Stomach (tissue), 19 donors: ENCODE measurements at places on chromosomes 11 and 22.

DNA sequence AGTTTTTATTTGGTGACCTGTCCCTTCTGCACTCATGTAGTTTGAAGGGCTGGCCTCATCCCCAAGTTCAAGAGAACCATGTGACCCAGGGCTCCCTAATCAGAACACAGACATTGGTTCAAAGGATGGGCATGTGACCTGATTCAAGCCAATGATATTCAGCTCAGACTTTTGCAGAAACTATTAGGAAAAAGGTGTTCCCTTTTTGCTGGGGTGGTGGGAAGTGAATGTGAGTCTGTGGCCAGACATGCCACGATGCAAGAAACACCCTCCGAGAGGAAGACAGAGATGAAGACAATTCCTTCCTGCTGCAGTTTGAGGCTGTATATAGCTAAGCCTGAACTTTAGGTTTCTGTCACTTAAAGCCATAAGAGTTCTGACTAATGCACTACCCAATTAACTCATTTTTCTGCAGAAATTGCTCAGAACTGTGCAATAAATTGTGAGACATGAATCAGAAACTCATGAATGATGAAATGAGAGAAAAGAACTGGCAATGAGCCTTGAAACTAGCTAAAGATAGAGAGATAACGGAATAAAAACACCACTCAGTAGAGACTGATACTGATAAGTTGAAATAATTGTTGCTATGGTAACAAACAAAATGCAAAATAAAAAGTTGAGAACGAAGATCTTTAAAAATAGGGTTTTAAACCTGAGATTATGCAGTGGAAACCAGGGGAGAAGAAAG, 9.2 kb upstream of the MAPK1 start:
- no peak for DNase-seq

GRCh38 chr11:93775289-93775688, 8.8 kb upstream of the MED17 start:
- no peak for DNase-seq

GRCh38 chr22:35575116-35575748, 34.6 kb downstream of the RASD2 start:
- DNase-seq = no peak

GRCh38 chr11:107252429-107253161, 205.0 kb downstream of the CWF19L2 start:
- DNase-seq = no peak

DNA sequence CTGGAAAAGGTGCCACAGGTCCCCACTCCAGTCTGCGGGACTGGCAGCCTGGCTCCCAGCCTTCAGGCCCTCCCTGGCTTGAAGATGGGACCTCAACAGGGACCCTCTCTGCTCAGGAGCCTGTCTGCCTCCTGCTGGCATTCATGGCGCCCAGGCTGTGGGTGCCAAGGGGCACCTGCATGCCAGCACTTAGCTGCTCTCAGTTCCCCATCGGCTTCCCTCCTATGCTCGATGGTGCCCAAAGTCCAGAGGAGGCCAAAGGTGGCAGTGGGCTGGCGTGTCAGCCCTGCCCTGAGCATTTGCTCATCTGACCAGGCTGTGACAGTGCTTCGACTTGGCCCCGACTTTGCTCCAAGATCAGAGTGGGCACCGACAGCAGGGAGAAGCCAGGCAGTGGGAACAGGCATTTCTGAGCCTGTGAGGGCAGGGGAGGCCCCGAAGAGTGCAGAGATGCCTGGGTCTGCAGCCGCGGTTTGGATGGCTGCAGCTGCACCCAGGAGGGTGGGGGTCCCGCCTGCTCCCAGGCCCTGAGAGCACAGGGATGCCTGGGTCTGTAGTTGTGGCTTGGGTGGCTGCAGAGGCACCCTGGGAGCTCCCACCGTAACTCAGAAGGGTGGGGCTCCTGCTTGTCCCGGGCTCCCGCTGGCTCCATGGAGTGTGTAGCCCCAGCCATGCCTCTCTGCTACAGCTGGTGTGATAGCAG, 463.6 kb downstream of the TBC1D22A start:
- DNase-seq = no peak

DNA sequence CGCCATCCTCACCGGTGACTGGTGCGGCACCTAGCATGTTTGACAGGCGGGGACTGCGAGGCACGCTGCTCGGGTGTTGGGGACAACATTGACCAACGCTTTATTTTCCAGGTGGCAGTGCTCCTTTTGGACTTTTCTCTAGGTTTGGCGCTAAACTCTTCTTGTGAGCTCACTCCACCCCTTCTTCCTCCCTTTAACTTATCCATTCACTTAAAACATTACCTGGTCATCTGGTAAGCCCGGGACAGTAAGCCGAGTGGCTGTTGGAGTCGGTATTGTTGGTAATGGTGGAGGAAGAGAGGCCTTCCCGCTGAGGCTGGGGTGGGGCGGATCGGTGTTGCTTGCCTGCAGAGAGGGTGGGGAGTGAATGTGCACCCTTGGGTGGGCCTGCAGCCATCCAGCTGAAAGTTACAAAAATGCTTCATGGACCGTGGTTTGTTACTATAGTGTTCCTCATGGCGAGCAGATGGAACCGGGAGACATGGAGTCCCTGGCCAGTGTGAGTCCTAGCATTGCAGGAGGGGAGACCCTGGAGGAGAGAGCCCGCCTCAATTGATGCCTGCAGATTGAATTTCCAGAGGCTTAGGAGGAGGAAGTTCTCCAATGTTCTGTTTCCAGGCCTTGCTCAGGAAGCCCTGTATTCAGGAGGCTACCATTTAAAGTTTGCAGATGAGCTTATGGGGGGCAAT, 1.1 kb downstream of the NEAT1 start:
- peak; percentile 40 for DNase-seq

- DNase-seq = no peak
Measured at GRCh38 chr11:12164061-12165014, 53.9 kb downstream of the MICAL2 start.

- DNase-seq = no peak
Measured at GRCh38 chr11:134481135-134481534, 69.1 kb upstream of the B3GAT1 start.

DNA sequence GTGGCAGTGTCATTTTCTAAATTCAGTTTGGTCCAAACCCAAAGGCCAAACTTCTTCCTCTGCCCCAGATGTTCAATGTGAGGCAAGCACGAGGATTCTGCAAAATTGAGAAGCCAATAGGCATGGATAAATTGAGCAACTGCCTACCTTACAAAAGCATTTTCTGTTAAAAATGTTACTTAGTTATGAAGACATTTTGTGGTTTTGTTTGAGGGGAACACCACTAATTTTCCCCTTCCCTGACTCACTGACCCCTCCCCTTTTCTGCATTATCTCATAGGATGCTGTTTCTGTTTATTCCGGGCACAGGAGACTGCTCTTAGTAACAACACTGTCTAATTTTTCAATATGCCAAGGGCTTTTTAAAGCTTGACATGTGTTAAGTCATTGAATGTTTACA, 462.8 kb downstream of the INSC start:
- no peak for DNase-seq

DNA sequence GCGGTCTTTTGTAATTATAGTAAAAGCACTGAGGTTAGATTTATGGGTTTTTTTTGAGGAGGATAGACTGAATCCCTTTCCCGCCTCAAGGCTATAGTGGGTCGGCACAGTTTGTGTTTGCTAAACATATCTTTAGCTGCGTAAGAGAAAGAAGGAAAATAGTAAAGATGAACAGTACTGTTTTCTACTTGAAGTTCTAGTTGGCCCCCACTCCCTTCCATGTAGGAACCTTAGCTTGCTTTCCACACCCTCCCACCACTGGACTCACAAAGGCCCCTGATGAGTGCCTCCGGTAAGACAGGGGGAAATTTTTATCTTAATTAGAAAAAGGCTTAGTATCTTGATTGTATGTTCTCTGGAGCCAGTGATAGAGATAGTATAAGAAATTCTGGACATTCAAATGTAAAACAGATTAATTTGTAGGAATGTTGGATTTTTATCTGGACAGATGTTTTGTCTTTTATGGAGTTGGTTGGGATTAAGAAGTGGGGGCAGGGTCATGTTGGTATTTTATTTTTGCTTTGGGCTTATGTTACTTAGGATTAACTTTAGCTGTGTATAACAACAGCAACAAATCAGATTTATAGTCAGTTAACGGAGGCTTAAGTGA, 49.4 kb downstream of the PTPRJ start:
- DNase-seq = no peak

GRCh38 chr11:130436171-130436570, 7.8 kb upstream of the ADAMTS8 start:
- no peak for DNase-seq

GRCh38 chr11:88303037-88303436, 34.5 kb downstream of the CTSC start:
- DNase-seq = no peak

DNA sequence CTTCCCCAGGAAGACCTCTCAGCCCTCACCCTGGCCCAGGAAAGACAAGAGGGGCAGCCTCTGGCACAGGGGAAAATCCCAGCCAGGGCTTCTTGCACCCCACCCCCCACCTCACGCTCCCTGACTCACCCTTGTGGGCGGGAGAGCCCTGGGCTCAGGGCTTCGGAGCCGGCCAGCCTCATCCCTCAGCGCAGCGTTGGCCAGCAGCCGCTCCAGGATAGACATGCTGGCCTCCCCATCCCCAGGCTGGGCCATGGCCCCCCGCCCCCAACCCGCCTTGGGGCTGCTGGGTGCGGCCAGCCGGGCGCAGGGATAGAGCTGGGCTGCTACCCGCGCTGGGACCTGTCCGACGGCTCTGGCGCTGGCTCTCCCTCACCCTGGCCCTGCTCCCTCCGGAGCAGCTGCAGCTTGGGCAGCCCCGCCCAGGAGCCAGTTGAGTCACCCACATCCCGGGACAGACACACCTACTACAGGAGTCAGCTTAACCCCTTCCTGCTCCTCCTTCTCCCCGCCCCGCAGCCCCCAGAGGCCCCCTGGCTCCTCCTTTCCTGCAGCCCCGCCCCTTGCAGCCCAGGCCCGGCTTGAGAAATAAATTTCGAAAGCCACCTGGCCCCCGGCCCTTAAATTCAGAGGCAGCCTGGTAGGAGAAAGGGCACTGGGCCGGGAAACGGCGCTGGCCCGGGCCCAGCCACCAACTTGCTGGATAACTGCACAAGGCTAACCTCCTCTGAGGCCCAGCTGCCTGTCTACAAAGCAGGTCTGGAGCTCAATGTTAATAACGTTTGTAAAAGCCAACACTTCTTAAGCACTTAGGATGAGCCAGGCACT, 13.4 kb downstream of the TNKS1BP1 start:
- DNase-seq = peak; percentile 94

GRCh38 chr22:47600791-47601625, 838.6 kb downstream of the TBC1D22A start:
- DNase-seq = no peak

DNA sequence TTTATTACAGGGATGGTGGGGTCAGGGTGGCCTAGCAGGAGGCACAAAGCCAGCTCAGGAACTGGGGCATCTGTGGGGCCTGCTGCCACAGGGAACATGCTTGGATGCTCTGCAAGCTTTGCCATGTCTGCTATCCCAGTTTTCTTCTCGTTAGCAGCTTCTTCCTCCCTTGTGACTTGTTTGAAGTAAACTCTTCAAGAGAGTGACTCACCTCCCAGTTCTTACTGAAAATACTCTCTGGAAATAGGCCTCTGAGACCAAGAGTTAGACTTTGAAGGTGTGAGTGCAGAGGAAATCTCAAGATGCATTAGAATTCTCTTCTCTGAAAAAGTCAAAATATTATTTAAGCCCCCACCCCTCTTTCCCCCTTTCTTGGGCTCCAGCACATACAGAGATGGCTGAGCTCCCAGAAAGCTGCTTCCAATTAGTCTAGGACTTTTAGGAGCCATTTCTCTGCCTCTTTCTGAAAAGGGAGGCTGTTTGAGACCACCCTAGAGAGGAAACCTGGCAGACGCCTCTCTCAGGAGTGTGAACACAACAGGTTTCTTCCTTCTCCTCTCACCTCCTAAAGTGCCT, 15.1 kb downstream of the CWC15 start:
- no peak for DNase-seq

DNA sequence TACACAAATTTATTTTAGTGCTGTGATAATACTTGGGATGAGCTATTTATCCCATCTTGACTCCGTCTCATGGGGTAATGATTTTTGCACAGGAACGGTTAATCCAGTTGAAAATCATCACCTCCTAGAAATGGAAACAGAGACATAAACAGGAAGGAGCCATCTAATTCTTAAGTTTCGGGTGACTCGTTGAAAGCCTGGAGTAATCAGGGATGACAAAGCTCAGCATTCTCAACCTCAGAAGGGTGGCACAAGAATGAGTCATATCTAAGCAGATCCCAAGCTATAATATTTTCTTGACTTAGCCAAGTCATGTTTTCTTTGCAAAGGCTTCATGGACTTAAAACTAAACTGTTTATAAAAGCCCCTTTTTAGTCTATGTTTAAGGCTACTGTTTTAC, 280.8 kb upstream of the CCDC90B start:
- DNase-seq = no peak

DNA sequence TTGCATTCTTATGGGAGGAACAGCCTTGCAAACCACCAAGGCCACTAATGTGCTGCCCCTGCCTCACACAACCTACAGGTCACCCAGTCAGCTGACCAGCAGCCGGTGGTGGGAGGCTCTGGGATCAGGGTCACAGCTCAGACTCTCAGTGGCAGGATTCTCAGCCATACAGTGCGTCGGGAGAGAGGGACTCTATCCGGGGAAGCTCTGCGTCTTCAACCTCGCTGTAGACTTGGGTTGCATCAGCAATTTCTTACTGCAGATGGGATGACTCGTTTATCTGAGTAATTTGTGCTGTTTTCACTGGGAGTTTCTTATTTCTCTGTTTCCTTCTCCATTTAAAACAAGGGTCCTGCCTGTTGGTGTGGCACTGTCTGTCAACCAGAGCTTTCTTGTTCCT, 257.7 kb downstream of the TBC1D22A start:
- DNase-seq = no peak

- DNase-seq = no peak
Measured at GRCh38 chr11:73087730-73088129, 54.4 kb downstream of the FCHSD2 start.

DNA sequence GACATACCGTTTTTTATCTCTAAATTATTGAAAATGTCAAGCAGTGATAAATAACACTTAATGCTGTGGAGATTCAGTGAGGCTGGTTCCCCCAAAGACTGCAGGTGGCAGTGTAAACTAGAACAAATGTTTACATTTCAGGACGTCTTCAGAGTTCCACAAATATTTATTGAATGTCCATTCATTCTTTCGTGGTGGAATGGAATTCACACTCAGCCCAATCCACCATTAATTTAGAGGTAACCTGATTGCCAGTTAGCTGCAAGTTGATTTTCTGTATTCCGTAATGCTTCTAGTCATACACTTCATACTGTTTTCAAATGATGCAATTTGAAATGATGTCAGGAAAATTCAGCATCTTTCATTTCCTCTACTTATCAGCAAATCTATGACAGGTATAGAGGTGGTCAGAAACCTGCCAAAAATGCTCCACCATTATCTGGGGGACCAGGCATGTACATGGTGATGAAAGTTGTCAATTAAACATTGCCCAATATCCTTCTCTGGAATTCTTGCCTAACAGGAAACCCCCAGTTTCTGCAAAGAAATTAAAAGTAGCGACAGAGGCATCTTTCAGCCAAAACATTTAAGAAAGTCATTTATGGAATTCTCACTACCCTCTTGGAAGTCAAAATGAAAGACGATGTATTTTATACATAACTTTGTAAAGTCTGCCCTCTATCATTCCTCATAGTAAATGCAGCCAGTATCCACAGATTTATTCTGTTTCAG, 94.3 kb upstream of the BMAL1 start:
- DNase-seq = no peak
